ENCODE measurements at places on chromosomes 11 and 22.

DNA sequence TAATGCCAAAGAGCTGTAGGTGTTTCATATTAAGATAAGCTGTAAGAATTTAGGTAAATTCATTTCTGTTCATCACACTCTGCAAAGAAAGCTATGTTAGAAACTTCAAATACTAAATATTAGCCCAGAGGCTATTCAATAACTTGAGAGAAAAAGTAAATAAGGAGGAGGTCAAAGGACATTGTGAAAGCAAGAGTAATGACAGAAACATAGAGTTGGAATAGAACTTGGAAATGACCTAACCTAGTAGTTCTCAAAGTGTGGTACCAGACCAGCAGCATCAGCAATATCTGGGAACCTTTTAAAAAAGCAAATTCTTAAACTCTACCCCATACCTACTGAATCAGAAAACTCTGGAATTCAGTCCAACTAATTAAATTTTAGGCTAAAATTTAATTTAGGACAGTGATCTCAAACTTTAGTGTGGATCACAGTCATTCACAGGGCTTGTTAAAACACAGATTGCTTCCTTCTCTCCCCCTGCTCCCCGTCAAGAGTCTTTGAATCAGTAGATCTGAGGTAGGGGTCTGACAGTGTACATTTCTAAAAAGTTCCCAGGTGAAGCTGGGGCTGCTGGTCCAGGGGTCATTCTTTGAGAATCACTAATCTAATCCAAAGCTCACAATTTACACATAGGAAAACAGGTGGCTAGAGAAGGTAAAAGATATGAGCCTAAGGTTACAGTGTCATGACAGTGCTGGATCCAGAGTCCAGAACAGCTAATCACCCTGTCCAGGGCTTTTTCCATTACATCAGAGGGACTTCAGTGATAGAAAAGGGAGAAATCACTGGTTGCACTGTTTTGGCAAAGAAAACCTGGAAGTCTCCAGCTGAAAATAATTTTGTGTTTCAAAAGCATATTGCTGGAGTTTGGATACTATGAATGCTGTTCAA, 241.1 kb downstream of the SOX6 start:
- no peak for DNase-seq

DNA sequence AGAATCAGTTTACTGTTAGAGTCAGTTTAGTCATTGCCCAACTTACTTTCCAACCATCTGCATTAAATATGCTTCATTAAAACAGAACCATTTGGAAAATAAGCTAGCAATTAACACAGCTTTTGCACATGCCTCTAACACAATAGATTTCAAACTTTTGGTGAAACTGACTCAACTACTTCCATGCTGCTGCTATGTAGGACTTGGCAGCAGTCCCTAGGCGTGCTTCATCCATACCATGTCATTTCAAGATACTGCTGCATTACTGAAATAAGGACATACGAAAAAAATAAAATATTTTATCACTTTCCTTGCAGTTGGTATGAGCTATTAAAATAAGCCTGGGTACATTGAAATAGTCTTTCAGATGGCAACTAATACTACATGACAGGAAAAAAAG, 65.5 kb upstream of the SOX6 start:
- DNase-seq: peak; percentile 36

GRCh38 chr11:33488971-33489370, 211.7 kb downstream of the C11orf91 start:
- DNase-seq: no peak

GRCh38 chr11:61019037-61019831, 47.8 kb downstream of the CD6 start:
- no peak for DNase-seq

- no peak for DNase-seq
These were observed 21.7 kb upstream of the KIAA0930 start for GRCh38 chr22:45262195-45262930.

- no peak for DNase-seq
These were observed 13.1 kb downstream of the IFT27 start for GRCh38 chr22:36762687-36763260.

GRCh38 chr22:37046589-37046988, 5.0 kb upstream of the KCTD17 start:
- no peak for DNase-seq

DNA sequence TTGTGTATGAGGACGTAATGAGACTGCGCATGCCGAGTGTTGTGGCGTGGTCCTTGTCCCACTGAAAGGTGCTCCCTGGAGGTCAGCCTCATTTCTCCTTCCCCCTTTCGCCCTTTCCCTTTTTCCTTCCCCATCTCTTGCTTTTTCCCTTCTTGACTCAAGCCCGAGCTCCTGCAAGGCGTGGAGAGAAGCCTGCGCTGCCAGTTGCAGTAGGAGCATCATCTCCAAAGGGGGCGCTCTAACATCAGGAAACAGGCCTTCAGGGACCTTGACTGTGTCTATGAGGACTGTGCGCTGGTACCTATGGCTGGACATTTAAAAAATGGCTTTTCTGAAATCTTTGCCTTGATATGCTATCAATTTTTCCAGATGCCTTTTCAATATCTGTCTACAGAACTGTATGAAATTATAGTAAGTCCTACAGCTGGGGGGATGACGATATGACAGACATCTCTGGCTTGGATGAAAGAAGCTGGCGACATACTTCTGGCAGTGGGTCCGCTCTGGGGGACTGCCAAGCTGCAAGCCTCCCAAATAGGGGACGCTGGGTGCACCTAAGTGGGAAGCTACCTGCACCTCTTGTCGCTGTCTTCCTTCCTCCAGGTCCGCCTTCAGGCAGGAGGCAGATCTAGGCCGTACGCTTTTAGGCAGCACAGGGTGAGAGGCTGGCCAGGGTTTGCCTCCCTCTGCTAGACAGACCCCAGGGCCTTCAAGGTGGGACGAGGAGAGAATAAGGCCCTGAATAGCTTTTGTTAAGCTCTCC, 96.5 kb downstream of the NXPE2 start:
- peak; percentile 18 for DNase-seq

GRCh38 chr11:126433244-126433846, 77.9 kb downstream of the ST3GAL4 start:
- DNase-seq: no peak

GRCh38 chr11:112537846-112538330, 277.2 kb upstream of the PLET1 start:
- DNase-seq: no peak

DNA sequence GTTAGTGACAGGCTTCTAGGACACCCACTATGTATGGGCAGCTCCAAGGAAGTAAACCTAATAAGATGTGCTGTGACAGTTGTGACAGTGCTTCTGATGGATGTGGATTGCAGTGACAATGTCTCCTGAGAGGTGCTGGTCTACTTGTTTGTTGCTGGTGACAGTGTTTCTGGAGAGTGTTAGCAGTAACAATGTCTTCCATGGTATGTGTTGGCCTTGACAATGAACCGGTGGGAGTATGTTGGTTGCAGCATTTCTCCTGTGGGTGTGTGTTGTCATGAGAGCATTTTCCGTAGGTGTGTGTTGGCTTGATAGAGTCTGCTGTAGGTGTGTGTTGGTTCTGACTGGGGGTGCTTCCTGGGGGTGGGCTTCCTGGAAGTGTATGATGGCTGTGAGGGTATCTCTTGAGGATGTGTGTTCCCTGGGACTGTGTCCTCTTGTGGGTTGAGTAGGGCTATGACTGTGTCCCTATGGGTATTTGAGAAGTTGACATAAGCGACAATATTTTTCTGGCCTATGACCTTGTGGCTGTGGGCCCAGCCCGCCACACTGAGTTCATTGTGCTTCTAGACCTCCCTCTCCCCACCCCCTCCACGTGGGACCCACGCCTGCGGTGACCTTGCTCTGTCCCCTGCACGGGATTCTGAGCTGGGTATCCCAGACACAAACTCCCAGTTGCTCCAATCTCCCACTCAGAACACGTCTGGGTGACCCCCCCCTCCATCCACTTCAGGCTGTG, 1.2 kb downstream of the DCHS1 start:
- no peak for DNase-seq

Data from fibroblast of skin of left biceps (primary cell).